ENCODE measurements at places on chromosomes 12 and 14.

DNA sequence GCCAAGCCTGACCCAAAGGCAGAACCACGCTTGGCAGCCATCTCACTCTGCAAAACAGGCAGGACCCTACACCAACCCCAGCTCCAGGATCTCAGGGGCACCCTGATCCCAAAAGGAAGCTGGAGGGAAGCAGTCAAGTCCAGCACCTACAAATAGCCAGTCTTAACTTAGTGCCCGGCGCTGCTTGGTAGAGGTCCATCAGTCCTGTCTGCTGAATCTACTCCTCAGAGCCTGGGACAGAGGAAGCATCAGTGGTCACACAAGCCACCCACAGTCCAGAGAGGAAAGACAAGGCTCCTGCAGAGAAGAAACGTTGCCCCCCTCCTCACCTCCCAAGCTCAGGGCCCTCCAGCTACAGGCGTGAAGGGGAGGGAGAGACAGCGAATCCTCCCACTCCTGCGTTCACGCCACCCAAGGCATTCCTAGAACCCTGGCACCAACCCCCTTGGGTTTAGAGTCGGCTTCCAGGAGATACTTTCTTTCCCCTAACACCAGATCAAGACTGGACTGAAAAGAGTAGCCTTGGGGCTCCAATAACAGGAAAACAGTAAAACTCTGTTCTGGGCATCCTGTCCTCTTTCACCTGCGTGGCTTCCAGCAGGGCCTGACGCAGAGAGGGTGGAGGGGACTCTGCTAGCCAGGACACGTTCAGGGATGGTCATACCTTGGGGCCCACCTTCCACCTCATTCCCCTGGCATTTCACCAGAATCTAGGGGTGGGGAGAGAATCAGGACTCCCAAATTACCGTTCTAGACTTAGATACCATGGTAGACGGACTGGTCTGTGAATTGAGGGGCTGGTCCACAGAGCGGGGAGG is 1.2 kb downstream of the PXN start:
- no peak for DNase-seq

GRCh38 chr14:88411039-88411438 is 25.6 kb downstream of the SPATA7 start:
- DNase-seq: no peak

DNA sequence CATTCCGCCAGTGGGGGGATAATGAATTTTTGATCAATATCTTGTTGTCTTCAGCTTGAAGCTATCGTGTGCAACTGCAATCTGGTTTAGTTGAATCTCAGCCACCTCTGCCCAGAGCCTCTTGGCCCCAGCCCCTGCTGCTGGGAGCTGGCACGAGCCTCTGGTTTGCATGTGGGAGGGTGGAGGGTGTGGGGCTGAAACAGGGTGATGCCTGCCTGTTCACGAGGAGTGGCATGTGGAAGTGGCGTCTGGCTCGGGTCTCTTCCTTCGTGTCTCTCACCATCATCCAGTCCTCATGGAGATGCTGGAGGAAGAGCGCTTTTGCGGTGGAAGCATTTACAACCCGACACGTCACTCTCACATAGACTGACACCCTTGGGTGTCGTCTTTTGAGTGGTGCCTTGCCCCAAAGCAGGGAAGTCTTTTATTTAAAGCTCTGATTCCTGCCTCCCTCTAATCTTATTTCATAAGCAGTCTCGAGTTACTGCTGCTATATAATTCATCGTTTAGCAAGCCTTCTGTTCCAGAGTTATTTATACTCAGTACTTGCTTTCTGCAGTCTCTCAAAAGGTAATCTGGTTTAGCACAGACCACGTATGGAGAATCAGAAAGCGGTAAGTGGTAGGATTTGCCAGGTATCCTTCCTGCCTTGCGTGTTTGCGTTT is 64.5 kb downstream of the AACS start:
- DNase-seq: no peak

- no peak for DNase-seq
These were observed 1766.9 kb upstream of the SEL1L start for GRCh38 chr14:83300476-83301064.

DNA sequence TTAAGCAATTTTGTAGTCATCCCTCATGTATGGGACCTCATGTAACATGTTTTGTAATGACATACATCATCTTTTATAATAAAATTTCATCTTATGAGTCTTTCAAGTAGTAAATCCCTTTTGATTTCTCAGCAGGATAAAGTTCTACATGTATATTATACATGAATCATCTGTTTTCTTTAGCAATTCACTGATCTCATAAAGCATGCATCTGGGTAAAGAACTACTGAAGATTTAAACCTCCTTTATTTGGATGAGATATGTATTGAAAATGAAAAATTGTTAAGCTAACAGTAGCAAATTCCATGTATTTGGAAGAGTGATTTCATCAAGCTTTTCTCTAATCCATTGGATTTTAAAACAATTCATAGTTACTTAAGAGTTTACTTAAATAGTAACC is 126.9 kb downstream of the KITLG start:
- no peak for DNase-seq

DNA sequence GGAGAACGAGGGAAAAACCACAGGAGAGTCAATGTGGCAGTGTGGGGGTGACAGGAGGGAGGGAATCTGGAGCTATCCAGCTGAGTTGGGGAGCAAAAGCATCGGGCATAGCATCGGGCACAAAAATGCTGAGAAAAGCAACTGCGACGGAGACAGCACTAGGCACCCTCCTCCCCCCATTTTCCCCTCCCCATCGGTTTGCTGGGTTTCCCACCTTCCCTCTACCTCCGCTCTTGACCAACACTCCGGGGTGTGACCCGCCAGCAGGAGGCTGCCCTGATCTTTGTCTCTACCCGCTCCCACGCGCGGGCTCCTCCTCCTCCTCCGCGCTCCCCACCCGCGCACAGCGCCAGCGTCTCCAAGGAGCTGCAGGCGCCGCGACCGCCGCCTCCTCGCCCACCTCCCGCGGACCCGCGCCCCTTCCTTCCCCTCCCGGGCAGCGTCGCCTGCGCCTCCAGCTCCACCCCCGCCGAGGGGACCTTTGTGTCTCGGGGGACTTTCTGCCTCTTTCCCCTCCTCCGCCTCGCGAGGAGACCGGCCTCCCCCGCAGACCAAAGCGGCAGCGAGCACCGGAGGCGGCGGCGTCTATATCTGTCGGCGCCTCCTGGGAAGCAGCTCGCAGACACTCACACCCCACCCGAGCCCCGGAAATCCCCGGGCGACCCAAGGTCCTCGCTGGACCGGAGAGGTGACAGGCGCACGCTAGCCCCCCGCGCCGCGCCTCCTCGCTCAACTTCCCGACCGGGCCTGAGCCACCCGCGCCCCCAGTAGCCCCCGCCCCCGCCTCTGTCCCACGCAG is 920 bp downstream of the CDK17 start:
- peak; percentile 64 for DNase-seq

GRCh38 chr14:91890291-91890749 is 23.0 kb upstream of the TC2N start:
- no peak for DNase-seq

DNA sequence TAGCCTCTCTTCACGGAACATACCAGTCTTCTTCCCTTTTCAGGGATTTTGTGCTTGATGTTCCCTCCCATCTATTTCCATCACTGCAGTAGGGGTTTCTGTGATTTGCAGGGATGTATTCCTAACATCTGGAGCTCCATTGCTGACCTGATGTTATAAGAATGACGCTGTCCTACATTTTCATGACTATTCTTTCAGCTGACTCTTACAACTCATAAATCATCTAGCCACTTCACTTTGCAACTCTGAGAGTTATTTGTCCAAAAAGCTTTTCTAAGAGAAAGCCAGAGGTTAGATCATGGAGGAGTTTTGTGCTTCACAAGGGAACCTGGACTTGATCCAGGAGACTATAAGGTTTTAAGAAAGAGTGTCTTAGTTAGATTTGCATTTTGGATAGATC is 116.6 kb upstream of the FAR2 start:
- DNase-seq: no peak

DNA sequence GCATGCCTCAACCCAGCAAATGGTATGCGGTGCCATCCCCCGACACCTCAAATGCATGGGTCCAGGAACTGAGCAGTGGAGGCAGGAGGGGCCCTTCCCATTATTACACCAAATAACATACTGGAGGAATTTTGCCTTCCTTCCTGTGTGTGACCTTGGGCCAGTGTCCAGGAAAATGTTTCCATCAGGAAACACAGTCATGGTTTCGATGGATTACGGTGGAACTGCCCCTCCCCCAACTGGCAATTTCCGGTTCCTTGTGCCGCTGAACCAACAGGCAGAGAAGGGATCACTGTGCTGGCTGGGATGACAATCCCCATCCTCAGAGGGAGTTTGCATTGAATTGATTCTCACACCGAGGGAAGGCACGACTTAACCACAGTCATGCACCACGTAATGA is 9.1 kb upstream of the CDC42BPB start:
- no peak for DNase-seq

GRCh38 chr12:19430988-19431387 is 8.3 kb upstream of the AEBP2 start:
- DNase-seq: no peak

DNA sequence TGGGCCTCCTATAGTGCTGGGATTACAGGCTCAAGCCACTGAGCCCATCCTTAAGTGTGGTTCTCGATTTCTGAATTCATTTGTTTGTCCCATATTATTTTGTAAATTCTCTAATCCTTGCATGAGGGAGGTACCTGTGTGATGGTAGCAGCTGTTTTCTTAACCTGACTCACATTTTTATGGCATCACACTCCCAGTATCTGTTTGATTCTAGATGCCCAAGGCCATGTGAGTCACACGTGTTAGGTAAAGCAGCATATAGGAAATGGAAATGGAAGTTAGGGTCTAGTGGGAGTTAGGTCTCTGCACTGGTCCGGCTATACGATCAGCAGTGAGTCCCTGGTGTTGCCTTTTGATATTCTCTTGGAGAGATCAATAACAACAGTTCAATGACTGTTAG is 198.1 kb downstream of the ERC1 start:
- no peak for DNase-seq

DNA sequence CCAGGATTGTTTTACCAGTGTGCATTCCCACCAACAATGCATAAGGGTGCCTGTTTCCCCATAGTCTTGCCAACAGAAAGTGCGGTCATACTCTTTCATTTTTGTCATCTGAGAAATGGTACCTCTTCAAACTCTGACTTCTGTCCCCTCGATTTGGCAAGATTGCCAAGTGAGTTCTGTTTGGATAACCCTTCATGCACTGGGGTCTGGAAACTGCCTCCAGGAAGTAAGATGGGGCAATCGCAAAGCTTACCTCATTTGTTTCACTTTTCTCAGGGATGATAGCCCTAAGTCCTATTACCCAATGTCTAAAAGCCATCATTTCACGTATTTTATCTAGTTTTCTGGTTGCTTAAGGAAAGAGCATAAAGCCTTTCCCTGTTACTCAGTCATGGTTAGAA is 28.6 kb upstream of the NR1H4 start:
- DNase-seq: no peak

DNA sequence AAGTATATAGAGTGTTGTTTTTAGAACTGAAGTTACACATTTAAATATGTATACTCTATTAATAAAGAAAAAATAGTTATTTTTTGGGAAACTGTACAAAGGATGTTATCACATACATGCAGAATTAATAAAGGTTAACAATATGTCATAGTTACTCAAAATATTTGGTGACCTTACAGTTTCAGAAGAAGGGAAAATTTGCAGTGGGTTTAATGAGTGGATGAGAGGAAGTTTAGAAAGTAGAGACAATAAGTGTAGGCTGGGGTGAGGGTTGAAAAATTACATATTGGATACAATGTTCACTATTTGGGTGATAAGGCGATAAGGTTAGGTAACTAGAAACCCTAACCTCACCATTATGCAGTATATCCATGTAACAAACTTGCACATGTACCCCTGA is 13.5 kb downstream of the WNK1 start:
- no peak for DNase-seq

DNA sequence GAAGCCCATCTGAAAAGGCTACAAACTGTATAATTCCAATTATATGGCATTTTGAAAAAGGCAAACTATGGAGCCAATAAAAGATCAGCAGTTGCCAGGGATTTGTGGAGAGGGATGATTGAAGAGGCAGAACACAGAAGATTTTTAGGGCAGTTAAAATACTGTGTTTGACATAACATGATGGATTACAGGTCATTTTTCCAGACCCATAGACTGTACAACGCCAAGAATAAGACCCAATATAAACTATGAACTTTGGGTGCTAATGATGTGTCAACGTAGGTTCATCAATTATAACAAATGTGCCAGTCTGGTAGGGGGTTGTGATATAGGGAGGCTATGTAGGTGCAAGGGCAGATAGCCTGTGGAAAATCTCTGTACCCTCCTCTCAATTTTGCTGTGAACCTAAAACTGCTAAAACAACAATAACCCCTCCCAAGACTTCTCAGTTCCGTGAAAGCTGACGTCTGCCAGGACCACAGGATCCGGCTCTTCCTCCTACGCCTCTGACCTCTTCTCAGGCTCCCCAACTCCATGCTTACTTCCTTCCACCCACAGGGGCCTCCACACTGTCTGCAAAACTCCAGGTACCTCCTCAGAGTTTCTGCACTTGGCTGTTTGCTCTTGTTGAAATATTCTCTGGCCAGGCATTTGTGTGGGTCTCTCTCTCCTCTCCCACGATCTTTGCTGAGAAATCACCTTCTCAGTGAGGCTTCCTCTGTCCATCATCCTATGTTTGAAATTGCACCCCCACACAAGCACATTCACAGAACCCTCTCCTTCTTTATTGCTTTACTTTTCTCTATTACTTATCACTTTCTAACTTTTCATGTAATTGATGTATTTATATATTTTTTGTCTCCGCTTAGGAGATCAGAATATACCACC is 131.4 kb downstream of the BBS10 start:
- no peak for DNase-seq

- DNase-seq: no peak
These were observed 3.3 kb upstream of the ANKRD9 start for GRCh38 chr14:102512793-102513300.

- DNase-seq: no peak
These were observed 263.6 kb upstream of the SYT10 start for GRCh38 chr12:33703221-33703620.

DNA sequence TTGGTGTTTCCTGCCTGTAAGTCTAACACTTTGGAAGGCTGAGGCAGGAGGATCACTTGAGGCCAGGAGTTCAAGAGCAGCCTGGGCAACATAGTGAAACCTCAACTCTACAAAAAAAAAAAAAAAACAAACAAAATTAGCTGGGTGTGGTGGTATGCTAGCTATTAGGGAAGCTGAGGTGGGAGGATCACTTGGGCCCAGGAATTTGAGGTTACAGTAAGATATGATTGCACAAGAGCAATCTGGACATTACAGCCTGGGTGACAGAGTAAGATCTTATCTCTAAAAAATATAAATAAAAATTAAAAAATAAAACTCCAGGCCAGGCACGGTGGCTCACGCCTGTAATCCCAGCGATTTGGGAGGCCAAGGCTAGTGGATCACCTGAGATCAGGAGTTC is 39.8 kb upstream of the CMKLR1 start:
- DNase-seq: no peak

- DNase-seq: no peak
These were observed 12.1 kb downstream of the CRADD start for GRCh38 chr12:93689076-93689834.

- DNase-seq: no peak
These were observed 540.8 kb downstream of the NRXN3 start for GRCh38 chr14:78710963-78711362.

- no peak for DNase-seq
These were observed 267.1 kb upstream of the CRY1 start for GRCh38 chr12:107360482-107360881.

GRCh38 chr12:31874961-31875608 is 84.1 kb upstream of the RESF1 start:
- DNase-seq: peak; percentile 84

Measured in CD4-positive, alpha-beta T cell treated with Interleukin-6 at 100 ng/mL for 8 hours (primary cell).